A549 treated with AZD2906 at 1 μM for 4 hours (cell line): ENCODE measurements at places on chromosomes 3 and 15. TPM values are rescaled to one million over a fixed set of nuclear protein-coding genes. Genes with fewer than 3 reads are reported as not detected.

BCHE gene
- total RNA-seq, result 0.63 to 1.1 TPM (median 0.85 TPM) in 5 replicates

PLA2G4F gene
- 0.05 TPM in 1 of 5 replicates, not detected in the others for total RNA-seq

SCG3 gene
- total RNA-seq, result 0.03 to 0.06 TPM (median 0.05 TPM) in 4 of 5 replicates, not detected in the other

CFAP92 gene
- total RNA-seq, result 0.09 TPM in 1 of 5 replicates, not detected in the others

HDAC11 gene
- total RNA-seq, result 6.8 to 10.3 TPM (median 8.2 TPM) in 5 replicates

PRR23A gene
- total RNA-seq, result not detected in 5 replicates

CDC25A gene
- total RNA-seq, result 8.4 to 9.3 TPM (median 8.9 TPM) in 5 replicates

DPPA2 gene
- total RNA-seq, result not detected in 5 replicates

SLCO3A1 gene
- 19.0 to 23.1 TPM (median 20.6 TPM) in 5 replicates for total RNA-seq

COL8A1 gene
- not detected in 5 replicates for total RNA-seq

AADACL2 gene
- total RNA-seq, result not detected in 5 replicates

CHDH gene
- total RNA-seq, result 1.8 to 3.3 TPM (median 2.0 TPM) in 5 replicates

CYP19A1 gene
- total RNA-seq, result 0.10 to 0.56 TPM (median 0.18 TPM) in 5 replicates

TMF1 gene
- 9.8 to 15.3 TPM (median 12.9 TPM) in 5 replicates for total RNA-seq

ALDH1L1 gene
- 0.18 to 0.36 TPM (median 0.23 TPM) in 5 replicates for total RNA-seq

LNP1 gene
- total RNA-seq, result 0.72 to 1.2 TPM (median 0.80 TPM) in 5 replicates

FOXB1 gene
- not detected in 5 replicates for total RNA-seq

AMOTL2 gene
- 47.6 to 53.6 TPM (median 51.1 TPM) in 5 replicates for total RNA-seq

CACNA2D2 gene
- 0.45 to 0.71 TPM (median 0.53 TPM) in 5 replicates for total RNA-seq

FAIM gene
- total RNA-seq, result 29.7 to 39.2 TPM (median 31.6 TPM) in 5 replicates

CA12 gene
- 176 to 188 TPM (median 186 TPM) in 5 replicates for total RNA-seq

ACAN gene
- total RNA-seq, result 0.66 to 1.4 TPM (median 0.94 TPM) in 5 replicates

ZPLD1 gene
- total RNA-seq, result 0.02 to 0.06 TPM (median 0.03 TPM) in 4 of 5 replicates, not detected in the other

RBMS3 gene
- 0.43 to 1.1 TPM (median 0.88 TPM) in 5 replicates for total RNA-seq

GCNT3 gene
- total RNA-seq, result 102 to 122 TPM (median 111 TPM) in 5 replicates

LTF gene
- not detected in 5 replicates for total RNA-seq

USP13 gene
- 7.7 to 12.5 TPM (median 9.9 TPM) in 5 replicates for total RNA-seq

PIF1 gene
- 9.8 to 17.7 TPM (median 16.7 TPM) in 5 replicates for total RNA-seq

ST6GAL1 gene
- total RNA-seq, result 2.4 to 4.7 TPM (median 4.0 TPM) in 5 replicates

ANP32A gene
- 242 to 299 TPM (median 263 TPM) in 5 replicates for total RNA-seq

NDUFB4 gene
- 205 to 241 TPM (median 211 TPM) in 5 replicates for total RNA-seq
